ENCODE measurements at places on chromosomes 1 and 21.

DNA sequence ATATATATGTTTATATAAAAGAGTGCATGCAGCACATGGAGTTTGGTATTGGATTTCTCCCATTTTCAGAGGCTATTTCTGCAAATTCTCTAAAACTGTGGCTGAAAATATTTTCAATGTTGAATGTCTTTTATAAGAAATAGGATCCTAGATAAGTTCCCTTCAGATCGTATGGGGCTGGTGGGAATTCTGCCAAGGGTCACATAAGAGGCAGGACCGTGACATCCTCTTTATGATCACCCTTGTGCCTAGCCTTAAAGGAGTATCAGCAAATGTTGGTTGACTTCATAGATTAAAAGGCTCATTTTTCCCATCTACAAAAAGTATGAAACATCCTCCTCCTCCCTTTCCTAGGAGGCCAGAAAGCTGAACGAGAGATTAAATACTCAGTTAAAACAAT is 1.3 kb upstream of the IFNAR2 start:
- no peak for DNase-seq

- no peak for DNase-seq
Observed at GRCh38 chr1:70041317-70042045, 163.9 kb downstream of the LRRC40 start.

DNA sequence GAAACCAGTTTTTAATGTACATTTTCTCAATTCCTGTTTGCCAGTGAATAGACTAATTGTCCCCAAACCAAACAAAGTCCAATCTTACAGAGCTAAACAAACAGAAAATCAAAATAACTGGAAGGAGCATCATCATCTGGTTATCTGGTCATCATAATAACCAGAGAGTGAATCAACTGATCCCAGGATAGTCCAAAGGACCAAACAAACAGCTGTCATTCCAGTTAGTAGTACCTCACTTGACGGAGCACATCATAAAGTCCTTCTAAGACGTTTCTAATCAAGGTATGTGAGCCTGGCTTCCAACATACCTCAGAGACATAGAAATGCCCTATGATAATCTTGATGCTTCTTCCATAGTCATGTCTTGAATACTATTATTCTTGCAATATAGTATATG is 240.5 kb downstream of the LTN1 start:
- DNase-seq = no peak

GRCh38 chr21:43810505-43811261 is 21.3 kb downstream of the RRP1 start:
- peak; percentile 99 for DNase-seq

DNA sequence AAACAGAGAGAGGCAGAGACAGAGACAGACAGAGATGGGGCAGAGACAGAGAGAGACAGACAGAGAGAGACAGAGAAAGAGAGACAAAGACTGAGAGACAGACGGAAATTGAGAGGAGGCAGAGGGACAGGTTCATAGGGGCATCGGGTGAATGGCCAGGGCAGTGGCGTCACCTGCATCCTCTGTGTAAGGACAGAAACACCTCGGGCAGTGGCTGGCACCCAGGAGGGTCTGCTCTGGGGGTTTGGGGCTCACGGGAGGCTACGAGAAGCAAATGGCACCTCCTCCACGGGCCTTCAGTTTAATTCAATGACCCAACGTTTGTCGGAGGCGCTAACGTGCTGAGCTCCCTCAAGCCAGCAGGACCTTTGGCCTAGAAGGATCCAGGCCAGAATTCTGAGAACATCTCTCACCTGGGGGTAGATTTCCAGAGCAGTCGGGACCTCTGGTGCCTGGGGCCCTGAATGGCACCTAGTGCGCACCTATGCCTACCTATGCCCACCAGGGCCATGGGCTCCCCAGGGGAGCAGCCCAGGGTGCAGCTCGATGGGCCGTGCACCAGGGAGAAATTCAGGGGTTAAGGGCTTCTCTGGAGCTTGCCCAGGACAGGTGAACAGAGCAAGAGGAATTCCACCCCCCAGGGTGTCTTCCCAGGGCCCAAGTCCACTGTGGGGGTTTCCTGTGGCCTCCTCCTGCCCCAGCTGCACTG is 20.6 kb upstream of the PTTG1IP start:
- no peak for DNase-seq

- DNase-seq = no peak
Observed at GRCh38 chr1:224482619-224483018, 48.0 kb upstream of the WDR26 start.
